ENCODE measurements at places on chromosomes 2 and 18.

DNA sequence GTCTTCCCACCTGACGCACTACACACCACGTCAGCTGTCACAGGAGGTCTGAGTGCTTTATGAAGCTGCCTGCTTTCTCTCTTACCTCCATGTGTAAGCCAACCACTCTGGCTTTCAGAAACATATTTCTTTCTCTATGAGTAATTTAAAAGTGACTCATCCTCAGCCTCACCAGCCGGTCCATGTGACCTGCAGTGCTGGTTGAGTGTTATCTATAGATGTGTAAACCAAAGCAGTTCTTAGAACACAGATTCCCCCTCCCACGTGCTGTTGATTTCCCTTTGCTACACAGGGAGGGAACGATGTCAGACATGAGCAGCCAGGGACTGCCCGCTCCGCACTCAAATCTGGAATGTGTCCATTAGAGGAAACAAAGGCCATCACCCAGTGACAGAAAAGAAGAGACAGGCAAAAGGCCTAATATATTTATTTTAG, 157.8 kb downstream of the BCL2 start:
- DNase-seq: no peak

DNA sequence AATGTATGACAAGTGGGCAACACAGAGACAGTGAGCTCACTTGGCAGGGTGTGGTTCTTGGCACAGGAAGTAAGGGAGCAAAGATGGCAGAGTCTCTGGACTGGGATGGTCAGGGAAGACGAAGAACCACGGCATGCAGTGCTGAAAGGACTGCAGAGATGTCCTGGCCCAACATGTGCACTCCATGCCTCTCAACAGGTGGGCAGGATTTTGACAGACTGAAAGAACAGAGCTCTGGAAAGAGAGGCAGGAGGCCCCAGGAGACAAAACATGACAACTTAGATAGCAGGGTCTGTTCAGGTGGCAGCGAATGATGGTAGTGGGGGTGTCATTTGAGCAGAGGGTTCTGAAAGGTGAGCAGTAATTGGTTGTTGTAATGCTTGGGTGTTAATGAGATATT, 180.3 kb downstream of the FHOD3 start:
- DNase-seq: no peak

- DNase-seq: no peak
Measured at GRCh38 chr2:99389371-99389770, 52.2 kb downstream of the EIF5B start.

DNA sequence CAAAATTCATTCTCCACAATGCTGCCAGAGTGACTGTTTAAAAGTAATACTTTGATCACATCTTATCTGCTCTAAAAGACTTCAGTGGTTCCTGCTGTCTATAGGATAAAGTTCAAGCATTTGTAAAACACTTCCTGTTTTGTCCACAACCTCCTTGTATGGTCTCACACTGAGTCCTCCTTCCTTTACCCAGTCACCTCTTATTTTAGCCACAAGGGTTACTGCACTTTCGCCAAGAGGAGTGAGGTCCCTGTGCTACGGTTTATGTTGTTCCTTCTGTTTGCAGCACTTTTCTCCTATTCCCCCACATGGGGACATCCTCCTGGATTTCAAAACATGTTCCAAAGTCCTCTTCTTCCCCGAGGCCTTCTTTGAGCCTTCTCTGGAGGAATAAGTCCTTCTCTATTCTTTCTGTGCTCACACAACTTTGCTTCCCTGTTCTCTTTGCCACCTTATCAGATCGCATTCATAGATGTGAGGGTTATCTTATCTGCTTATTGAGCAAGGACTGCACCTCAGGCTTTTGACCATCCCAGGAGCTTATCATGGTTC, 112.2 kb upstream of the NABP1 start:
- no peak for DNase-seq

DNA sequence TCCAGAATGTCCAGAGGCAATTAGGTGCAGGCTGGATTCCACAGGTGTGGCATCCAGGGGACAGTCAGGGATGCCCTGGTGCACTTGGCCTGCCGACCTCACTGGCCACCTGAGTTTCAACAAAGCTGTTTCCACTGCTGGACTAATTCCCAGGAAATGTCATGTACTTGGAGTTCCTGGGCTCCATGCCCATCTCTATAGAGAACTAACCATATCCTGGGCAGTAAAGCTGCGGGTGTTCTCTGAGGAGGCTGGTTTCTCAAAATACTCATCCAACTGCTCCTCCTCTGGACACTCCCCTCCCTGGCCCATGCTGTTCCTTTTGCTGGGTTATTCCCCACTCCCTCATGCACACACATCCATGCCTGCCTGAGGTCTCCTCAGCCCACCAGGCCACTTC, 161.9 kb upstream of the SKOR2 start:
- DNase-seq: no peak

- no peak for DNase-seq
Measured at GRCh38 chr2:6325616-6326015, 540.1 kb downstream of the CMPK2 start.

DNA sequence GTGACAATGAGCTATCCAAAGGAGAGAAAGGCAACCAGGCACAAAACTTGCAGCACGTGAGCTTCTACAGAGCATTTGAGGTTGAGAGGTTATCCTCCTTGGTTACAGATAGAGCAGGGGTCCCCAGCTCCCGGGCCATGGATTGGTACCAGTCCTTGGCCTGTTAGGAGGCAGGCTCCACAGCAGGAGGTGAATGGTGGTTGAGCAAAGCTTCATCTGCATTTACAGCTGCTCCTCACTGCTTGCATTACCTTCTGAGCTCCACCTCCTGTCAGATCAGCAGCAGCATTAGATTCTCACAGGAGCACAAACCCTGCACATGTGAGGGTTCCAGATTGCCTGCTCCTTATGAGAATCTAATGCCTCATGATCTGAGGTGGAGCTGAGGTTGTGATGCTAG, 57.8 kb upstream of the ST8SIA3 start:
- no peak for DNase-seq

- DNase-seq: no peak
Measured at GRCh38 chr2:241741016-241741415, 6.6 kb downstream of the D2HGDH start.

- no peak for DNase-seq
Measured at GRCh38 chr18:48330016-48330991, 78.9 kb downstream of the ZBTB7C start.

DNA sequence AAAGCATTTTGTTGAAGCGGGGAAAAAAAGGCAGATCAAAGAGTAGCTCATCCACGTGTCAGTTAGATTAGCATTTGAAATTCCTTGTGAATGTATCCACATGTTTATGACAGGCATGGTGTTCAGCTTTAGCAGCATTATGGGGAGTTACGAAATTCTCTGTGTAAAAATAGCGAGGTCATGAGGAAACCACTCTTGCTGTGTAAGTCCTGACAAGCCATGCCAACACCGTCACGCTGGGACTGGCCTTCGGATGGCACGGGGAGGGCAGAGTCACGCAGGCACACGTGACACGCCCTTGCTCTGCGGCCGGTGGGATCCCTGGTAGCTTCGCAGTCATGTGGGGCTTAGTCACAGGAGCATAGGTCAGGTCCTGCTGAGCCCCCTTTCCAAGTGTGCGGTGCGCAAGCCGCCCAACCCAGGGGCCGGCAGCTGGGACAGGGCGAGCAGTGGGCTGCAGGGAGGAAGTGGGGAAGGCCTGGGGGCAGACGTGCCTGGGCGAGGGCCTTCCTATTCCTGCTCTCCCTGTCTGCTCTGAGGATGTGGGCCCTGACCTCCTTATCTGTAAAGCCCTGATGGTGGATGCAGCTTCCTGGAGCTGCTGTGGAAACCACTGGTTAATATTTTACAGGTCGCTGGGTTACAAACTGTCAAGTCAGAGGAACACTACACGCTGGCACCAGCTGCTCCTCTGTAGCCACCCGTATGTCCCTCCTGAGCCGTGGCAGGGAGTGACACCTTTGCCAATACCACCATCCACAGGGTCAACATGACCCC, 18.0 kb downstream of the MBP start:
- no peak for DNase-seq

GRCh38 chr2:110980339-110981062, 140.2 kb upstream of the BCL2L11 start:
- DNase-seq: no peak

- no peak for DNase-seq
Measured at GRCh38 chr2:134773335-134773734, 54.5 kb upstream of the TMEM163 start.

- DNase-seq: peak; percentile 9
Measured at GRCh38 chr2:153873052-153874048, 1.6 kb downstream of the GALNT13 start.

GRCh38 chr2:114472726-114473125, 30.3 kb downstream of the DPP10 start:
- DNase-seq: no peak

- DNase-seq: peak; percentile 79
Measured at GRCh38 chr2:23381084-23381483, 3.9 kb upstream of the KLHL29 start.

DNA sequence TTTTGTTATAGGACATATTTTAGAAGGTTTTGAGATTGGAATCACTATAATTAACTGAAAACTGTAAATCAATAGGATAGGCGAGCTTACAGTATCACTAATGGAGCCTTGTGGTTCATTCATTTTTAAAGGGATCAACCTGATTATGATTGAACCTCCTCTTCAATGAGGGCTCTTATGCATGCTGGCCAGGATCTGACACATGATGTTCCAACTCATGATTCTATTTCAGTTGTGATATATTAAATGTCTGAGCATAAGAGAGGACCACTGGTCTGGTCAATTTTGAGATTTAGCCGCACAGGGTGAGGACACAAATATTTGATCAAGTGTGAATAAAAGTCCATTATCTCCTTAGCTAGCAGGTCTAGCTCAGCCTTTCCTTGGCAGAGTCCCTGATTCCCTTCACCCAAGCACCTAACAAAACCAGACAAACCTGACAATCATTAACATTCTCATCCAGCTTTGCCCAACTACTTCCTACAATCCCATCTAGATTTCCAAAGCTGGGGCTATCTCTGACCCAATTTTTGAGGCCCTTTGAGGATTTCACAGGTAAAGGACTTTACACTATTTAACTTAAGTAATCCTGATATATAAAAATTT, 6.9 kb upstream of the MAP4K4 start:
- DNase-seq: no peak

GRCh38 chr2:101302016-101302415, 6.5 kb downstream of the RNF149 start:
- no peak for DNase-seq

GRCh38 chr2:47064106-47064505, 91.0 kb downstream of the STPG4 start:
- no peak for DNase-seq

DNA sequence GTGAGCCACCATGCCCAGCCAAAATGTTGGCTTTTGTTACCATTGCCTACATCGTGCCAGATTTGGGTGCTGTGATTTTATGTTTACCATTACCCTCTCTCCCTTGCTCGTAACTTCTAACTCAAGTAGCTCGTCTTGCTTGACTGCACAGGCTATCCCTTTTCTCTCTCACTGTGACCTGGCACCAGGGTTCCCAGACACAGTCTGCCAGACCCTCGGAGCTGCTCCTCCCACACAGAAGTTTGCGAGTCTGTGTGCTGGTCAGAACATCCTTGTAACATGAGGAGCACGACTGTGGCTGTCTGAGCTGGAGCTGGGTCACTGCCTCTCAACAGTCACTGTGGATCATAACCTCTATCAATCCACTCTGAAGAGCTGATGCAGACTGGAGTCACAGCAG, 152.5 kb upstream of the ACKR3 start:
- no peak for DNase-seq

Data from NCI-H1694 (cell line).